ENCODE measurements at places on chromosomes 2 and 18.

GRCh38 chr2:171158790-171159371 is 1.8 kb downstream of the TLK1 start:
- DNase-seq = no peak

GRCh38 chr2:97742381-97742847 is 29.0 kb downstream of the ZAP70 start:
- DNase-seq = no peak

DNA sequence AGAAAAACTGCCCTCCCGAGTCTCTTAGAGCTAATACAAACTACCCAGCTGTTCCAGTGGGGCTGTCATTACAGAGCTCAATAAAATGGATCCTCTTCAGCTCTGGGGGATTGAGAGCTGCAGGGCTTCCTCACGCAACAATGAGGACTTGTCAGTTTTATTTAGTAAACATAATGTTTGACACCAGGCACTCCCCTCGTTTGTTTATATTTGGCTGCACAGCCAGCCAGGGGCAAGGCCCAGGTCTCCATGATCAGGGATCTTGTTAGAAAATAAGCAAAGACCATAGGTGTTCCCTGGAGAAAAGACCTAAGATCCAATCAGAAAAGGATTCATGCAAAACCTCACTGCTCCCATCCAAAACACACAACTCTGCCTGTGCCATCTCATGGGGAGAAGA is 158.2 kb downstream of the C1D start:
- no peak for DNase-seq

DNA sequence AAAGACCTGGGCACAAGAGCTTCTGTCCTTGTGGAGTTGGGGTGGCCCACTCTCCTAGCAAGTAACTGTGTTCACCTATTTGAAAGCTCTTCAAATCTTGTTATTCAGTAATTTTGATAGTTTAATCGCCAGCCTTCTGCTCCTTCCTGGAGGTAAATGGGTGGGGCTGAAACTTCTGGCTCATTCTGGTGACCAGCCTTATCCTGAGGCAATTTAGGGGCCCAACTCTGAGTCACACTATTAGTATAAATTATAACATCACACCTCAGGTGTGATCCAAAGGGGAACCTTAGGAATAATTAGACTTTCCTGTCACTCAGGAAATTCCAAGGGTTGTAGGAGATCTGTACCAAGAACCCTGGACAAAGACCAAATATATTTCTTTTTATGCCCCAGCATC is 255.8 kb upstream of the RGPD4 start:
- DNase-seq = no peak

GRCh38 chr18:71976744-71977143 is 567.4 kb downstream of the CBLN2 start:
- DNase-seq = no peak

- peak; percentile 72 for DNase-seq
Measured at GRCh38 chr2:95025406-95026319, at the start of gene MAL. Gene MAL, plus strand, starts transcription at chr2:95025708. Its CDS starts 85 bp downstream, at chr2:95025793.

DNA sequence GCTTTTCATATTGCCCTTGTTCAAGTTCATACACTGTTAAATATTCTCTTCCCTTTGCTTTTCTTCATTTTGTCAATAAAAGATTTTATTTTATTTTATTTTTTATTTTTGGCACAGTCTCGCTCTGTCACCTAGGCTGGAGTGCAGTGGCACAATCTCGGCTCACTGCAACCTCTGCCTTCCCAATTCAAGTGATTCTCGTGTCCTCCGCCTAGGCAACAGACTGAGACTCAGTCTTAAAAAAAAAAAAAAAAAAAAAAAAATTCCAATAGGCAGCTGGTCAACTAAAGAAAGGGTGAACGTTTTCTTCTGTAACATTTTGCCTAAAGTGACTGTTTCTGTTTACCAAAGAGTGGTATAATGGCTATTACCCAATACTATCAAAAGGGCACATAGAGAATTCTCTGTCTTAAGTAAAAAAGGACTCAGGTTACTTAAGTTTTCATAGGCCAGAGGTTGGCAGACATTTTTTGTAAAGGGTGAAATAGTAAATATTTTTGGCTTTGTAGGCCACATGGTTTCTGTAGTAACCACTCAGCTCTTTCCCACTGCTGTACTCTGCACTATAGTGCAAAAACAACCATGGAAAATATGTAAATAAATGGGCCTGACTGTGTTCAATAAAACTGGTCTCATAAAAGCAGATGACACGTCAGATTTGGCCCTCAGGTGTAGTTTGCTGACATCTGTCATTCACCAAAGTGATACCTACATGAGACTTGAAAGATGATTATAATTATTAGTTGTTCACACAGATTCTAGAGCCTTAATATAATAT is 113.4 kb downstream of the MIB1 start:
- DNase-seq = no peak

GRCh38 chr2:109633284-109633961 is 19.3 kb downstream of the SOWAHC start:
- DNase-seq = no peak

DNA sequence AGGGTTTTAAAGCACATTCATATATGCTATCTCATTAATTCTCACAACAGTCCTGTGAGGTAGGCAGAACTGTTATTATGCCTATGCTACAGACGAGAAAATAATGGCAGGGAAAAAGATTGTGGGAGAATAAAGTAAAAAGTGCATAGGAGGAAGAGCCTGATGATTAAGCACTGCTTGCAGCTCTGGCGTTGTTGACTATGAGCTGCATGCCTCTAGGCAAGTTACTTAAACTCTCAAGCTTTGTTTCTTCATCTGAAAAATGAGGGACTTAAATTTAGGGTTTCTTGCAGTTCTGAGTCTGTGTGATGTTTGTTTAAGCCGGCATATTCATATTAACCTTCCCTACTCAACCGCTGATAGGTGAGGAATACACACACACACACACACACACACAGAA is 51.6 kb upstream of the RAPH1 start:
- no peak for DNase-seq

DNA sequence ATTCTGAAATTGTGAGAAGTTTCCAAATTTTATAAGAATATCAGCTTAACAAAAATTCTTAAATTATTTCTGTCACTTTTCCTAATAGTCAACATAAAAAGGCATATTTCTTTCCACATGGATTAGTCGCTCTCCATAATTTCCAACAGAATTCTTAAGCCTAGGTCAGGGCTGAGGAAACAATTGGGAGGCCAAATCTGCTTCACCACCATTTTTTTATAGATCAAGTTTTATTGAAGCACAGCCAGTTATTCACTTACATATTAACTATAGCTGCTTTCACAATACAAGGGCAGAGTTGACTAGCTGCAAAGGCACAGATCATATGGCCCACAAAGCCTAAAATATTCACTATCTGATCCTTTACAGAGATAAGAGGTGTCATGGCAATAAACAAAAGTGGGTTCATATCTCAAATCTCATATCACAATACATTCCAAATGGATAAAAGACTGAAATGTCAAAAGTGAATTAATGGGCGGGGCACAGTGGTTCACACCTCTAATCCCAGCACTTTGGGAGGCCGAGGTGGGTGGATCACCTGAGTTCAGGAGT is 18.7 kb downstream of the MEMO1 start:
- no peak for DNase-seq

DNA sequence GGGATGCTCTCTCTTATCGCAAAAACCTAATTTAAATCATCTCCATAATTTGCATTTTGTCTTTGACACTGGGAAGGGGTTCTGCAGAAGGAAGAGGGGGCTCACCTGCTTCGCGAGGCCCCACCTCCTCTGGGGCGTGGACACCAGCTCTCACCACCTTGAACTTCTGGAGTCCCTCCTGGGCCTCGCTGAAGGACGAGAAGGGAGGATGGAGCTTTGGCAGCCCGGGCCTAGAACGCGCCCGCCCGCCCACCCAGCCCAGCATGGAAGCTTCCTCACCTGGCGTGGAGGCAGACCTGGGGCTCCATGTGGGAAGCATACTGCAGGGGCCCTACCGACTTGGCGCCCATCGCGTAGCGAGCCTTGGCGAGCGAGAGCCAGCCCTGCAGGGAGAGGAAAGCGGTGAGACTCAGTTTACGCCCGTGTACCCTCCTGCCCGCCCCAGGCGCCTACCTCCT is 1.1 kb upstream of the IMP4 start:
- no peak for DNase-seq

DNA sequence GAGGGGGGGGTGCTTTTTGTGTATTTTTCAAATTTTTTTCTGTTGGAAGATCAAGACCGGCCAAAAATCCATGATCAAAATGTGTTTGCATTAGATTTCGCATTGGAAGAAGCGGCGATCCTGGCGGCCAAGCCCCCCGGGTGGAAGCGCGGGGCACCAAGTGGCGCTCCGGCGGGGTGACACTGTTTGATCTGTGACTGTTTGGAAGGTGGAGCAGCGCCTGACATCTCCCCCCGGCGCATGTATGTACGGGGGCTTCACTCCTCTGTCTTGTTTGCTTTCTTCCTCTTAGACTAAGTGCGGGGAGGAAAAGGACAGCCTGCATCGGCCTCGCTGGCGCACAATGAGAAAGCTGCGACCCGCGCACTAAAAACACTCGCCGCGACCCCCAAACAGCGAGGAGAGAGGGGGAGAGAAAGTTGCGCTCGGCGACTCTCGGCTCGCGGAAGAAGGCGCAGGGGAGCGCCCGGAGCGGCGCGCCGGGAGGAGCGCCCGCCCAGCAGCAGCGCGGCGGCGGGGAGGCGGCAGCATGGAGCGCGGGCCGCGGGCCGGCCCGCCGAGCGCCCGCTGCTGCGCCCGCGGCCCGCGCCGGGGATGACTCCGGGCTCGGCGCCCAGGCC is 515 bp downstream of the TSHZ1 start:
- DNase-seq = peak; percentile 65

GRCh38 chr18:49368876-49369440 is 91.5 kb downstream of the DYM start:
- no peak for DNase-seq

GRCh38 chr2:98478907-98479306 is 34.2 kb downstream of the INPP4A start:
- DNase-seq = no peak

DNA sequence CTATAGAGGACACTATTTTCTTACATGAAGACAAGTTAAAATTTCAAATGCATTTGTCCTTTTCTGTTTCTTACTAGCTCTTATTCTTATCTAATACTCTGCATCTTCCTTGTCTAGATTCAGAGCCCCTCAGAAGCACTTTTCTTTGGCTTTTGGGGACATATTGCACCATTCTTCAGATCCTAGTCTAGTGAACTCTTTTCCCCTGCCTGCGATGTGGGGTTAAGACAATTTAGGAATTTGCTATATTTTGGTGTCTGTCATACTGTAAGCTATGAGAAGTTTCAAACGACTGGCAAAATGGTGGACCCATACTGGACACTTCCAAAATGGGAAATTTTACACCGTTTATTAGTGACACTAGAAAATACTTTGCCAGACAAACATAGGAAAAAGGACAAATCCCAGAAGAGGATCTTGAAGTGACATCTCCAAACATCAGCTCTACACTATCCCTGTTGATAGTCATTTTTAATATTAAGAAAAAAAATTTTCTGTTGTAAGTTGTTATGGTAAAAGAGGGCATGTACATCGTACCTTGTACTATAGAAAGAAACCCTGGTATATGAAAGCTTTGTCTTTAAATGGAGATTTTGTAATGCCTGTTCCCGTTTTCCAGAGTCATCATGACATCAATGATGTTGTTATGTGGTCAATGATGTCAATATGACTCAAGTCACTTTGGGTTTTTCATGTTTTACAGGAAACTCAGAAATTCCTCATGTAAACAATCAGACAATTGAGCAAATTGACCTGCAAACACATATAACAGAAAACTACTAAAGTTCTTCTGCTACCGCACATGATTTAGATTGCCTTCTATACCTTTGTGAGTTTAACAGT is 4.4 kb upstream of the KYNU start:
- no peak for DNase-seq

DNA sequence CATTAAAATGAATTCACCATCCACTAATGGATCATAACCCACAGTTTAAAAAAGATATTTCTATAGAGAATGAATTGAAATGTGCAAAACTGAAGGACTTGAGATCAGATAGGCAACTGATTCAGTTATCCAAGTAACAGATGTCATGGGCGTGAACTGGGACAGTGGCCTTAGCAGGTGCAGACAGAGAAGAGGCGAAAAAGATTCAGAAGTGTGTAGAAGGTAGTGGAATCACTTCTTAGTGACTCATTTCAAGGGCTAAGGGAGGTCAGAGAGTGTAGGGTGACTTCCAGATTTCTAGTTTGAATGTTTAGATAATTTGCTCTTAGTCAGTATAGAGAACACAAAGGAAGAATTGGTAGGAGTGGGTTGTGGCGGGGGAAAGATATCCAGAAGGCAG is 79.7 kb downstream of the EHBP1 start:
- no peak for DNase-seq

Data from GM13976 (cell line).